NCI-H1436 (cell line): ENCODE measurements at places on chromosomes 1 and 21.
A peak's percentile ranks its signal among the peaks of the same experiment; 100 is the strongest.

- DNase-seq: no peak
These were observed 11.8 kb downstream of the DMRTB1 start for GRCh38 chr1:53471000-53471399.

DNA sequence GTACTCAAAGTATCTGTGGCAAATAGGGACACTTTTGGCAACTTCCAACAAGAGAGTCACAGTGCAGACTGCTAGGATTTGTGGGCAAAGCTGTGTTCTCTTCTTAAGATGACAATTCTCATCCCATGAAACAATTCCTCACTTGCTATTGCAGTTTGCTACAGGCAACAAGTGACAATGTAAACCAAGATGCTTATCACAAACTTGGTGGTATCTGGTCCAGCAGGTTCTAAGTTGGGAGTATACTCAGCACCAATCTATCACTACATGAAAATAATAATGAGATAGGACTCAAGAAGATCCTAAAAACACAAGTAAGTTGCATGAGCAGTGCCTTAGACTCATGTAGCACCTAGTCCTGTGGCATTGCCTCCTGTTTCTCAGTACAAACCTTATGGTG lies 3.4 kb upstream of the OVAAL start:
- no peak for DNase-seq

DNA sequence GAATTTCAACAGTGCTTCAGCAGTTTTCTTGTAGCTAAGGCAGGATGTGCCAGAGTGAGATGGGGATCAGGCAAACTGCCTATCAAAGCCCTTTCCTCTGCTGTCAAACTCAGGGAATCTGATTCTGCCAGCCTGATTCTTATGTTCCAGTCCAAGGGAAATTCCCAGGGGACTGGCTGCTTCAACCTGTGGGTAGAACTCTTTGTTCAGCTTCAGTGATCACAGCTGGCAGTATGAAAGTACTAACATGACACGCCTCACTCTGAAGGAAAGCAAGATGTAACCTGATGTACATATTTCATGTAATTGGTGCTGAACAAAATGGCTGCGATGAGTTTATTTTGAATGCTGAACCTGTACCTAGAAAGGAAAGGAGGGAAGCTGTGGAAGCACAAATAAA lies 40.1 kb upstream of the SLC5A9 start:
- peak; percentile 74 for DNase-seq

DNA sequence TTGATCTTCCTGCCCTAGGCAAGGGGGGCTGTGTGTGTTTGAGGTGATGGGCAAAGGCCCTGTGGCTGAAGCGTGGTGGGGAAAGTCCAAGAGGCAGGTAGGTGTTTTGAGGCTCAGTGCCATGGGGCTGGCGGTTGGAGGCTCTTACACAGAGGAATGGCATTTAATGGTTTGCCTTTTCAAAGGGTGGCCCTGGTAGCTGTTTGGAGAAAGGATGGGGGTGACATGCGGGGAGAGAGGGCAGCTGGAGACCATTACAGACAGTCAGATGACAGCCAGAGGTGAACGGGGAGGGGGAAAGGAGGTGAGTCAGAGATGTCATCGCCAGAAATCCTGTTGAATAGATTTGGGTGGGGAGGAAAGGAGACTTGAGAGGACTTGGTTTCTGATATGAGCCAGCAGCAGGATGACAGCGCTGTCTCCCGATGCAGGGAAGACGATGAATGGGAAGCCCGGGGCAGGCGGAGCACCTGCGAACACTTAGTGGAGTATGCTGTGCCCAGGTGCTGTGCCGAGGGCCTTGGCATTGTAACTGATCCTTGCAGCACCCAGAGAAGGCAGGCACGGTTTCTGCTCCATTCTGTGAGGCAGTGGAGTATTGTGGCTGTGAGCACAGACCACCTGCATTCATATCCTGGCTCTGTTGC lies 56.3 kb downstream of the MAN1C1 start:
- DNase-seq: no peak

DNA sequence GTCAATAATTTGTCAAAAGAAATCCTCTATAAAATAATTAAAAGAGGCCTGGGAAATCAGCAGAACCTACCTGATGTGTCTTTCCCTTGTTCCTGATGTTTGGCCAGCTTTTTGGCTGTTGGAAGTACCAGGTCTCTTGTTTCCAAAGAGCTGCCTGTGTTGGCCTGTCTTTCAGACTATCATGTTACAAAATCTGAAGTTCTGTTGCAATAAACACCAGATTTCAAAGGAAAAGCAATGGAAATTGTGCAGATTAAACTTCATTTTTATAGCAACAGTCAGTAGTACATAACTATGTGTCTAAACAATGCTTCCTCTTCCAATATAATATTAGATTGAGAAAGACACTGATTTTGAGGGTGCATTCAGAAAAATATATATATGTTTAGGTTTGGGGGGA lies 647.2 kb upstream of the CXADR start:
- DNase-seq: no peak

GRCh38 chr1:66434096-66434495 lies 99.9 kb upstream of the SGIP1 start:
- DNase-seq: no peak

GRCh38 chr1:87369736-87370478 lies 41.2 kb downstream of the LMO4 start:
- no peak for DNase-seq

DNA sequence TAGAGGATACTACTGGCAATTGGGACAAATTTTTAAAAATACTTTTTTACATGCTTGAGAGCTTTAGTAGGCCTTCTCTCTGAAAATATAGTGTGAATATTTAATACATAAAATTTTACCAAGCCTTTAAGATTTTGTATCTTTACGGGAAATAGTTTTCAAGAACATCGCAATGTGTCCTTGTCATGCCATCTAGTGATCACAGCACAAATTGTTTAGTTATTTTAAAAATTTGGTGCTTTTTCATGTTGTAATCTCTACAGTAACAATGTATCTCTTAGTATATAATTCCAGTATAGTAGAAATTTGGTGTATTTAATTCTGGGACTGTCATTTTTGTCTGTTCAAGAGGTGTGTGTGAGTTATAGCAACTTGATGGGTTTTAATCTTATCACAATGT lies 6.7 kb downstream of the CDC7 start:
- no peak for DNase-seq

GRCh38 chr1:29757866-29758780 lies 521.8 kb downstream of the PTPRU start:
- no peak for DNase-seq

DNA sequence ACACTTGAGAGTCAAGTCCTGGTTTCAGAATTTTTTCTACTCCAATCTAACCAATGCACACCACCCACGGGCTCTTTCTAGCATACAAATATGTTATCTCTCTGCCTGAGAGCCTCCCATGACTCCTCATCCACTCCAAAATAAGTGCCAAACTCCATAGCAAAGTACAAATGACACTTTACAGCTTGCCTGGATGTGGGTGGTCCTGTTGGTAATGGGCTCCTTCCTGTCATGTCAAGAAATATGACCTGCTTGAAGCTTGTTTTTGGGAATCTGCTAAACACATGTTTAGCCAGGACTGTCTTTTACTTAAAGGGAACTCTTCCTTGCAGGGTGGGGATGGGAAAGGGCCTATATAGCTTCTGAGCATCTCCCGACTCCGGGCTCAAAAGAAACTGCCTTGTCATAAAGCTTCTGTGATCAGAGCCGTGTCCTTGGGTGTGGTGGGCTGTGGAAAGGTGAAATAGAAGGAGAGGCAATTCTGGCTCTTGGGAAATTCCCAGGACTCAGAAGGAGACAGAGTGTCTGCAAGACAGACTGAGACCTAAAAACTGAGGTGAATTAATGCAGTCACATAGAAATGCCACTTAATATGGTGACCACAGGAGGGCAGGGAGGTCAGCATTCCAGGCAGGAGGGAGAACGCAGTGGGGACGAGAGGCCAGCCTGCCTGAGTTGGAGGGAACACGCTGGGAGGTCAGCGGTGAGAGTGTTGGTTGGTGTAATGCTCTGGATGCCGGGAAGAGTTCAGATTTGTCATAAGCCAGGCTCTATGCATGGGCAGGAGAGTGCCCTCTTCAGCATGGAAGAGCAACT lies 6.1 kb upstream of the IGFN1 start:
- DNase-seq: peak; percentile 20

DNA sequence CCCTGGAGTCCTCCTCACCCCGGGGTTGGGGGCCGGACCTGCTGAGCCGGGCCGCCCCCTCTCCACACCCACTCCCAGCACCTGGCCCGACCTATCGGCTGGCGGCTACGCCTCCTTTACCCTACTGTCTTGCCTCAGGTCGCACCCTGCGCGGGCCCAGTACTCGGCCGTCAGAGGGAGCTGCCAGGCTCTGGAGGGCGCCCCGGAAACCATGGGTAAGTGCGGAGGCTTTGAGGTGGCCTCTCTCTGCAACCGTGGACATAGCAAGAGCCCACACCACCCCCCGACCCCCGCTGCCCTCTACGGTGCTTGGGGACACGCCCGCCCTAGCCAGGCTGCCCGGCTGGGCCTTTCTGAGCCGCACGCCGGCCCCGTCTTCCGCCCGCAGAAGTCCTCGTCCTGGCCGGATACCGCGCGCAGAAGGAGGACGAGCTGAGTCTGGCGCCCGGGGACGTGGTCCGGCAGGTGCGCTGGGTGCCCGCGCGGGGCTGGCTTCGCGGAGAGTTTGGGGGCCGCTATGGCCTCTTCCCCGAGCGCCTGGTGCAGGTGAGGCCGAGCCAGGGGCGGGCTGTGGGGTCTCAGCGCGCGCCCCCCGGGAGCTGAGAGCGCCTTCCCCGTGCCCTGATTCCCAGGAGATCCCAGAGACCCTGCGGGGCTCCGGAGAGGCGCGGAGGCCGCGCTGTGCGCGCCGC lies at the start of gene SH3D21:
Gene SH3D21 (plus strand): TSS at position 159 of the 692 bp plus-strand sequence. CDS start 53 bp downstream, at position 212.
- peak; percentile 55 for DNase-seq

GRCh38 chr1:43536196-43536863 lies 5.6 kb downstream of the PTPRF start:
- DNase-seq: no peak

DNA sequence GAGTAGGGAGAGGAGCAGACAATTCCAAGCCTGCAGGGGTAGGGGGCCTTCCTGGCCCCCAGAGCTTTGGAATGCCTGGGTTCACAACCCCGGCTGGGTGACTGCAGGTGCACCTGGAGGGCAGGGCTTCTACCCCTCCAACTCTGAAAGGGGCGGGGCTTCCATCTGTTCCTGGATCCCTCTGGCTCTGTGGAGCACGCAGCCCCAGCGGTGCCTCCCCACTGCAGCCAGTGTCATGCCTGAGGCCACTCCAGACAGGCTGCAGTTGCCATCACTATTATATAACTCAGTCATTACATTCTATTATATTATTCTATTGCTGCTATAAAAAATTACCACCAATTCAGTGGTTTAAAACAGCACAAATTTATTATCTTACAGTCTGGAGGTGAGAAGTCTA lies 12.5 kb upstream of the FNBP1L start:
- DNase-seq: no peak

DNA sequence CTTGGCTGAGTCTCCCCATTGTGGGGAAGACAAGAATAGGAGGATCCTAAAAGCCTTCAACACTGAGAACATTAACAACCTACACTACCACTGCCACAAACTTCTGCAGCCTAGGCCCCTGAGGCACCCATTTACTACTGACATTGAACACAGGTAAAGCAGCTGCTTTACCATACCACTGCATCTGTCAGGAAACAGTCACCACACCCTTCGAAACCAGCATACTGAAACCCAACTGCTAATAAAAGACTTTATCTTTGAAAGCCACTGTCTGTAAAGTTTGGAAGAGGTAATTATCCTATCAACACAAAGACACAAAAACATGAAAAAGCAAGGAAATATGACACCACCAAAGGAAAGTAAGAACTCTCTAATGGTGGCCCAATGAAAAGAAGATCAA lies 7.4 kb downstream of the IFNAR1 start:
- no peak for DNase-seq

GRCh38 chr1:62321446-62321845 lies 2.2 kb upstream of the KANK4 start:
- DNase-seq: no peak

- DNase-seq: peak; percentile 75
These were observed 13.3 kb downstream of the POLR3GL start for GRCh38 chr1:145977486-145978470.

GRCh38 chr21:16840538-16840937 lies 672.3 kb upstream of the CXADR start:
- DNase-seq: no peak

GRCh38 chr1:191674626-191675179 lies 483.6 kb upstream of the RGS18 start:
- no peak for DNase-seq

DNA sequence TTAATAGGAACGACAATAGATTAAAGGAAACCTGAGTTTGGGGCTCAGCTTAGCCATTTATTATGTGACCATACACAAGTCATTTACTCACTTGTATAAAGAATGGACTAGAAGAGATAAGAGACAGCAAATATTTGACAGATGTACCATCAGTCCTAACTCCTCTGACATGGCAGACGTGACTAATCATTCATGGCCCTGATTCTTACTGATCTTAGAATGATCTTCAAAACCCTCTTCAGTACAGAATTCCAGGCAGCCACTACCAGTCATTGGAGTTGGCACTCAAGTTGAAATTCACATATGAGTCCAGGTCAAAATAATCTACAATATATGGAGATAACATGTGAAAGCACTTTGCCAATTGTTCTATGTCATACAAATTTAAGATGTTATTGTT lies 21.0 kb upstream of the POU2F1 start:
- no peak for DNase-seq

- DNase-seq: no peak
These were observed 26.1 kb upstream of the PSMG1 start for GRCh38 chr21:39209334-39209688.

DNA sequence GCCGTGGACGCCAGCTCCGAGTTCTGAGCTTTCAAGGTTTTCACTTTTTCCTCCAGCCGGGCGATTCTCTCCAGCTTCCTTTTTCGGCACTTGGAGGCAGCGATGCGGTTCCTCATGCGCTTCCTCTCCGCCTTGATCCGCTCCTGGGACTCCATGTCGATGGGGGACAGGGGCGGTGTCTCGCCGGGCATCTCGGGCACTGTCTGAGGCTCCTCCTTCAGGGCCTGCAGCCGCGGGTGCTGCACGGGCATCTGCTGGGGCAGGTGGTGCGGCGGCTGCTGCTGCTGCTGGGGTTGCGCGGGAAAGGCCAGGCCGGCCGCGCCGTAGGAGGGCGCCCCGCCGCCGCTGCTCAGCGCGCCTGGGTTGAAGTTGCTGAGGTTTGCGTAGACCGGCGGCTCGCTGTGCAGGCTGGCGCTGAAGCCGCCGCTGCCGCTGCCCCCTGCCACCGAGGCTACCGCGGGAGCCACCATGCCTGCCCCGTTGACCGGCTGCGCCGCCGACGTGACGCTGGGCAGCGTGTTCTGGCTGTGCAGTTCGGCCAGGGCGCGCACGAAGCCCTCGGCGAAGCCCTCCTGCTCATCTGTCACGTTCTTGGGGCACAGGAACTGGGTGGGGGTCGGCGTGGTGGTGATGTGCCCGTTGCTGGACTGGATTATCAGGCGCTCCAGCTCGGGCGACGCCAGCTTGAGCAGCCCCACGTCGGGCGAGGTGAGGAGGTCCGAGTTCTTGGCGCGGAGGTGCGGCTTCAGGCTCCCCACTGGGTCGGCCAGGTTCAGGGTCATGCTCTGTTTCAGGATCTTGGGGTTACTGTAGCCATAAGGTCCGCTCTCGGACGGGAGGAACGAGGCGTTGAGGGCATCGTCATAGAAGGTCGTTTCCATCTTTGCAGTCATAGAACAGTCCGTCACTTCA lies 1.4 kb downstream of the JUN start:
- peak; percentile 27 for DNase-seq

- DNase-seq: no peak
These were observed 9.7 kb downstream of the ADARB1 start for GRCh38 chr21:45084121-45084520.

GRCh38 chr1:33336580-33336979 lies 15.7 kb upstream of the A3GALT2 start:
- no peak for DNase-seq

- DNase-seq: no peak
These were observed 19.3 kb downstream of the PRKACB start for GRCh38 chr1:84163123-84163931.
